ENCODE measurements at places on chromosomes 4 and X.

- DNase-seq: no peak
Measured at GRCh38 chrX:63889001-63889400, 104.0 kb upstream of the ARHGEF9 start.

- no peak for DNase-seq
Measured at GRCh38 chr4:80913381-80913780, 117.1 kb upstream of the BMP3 start.

DNA sequence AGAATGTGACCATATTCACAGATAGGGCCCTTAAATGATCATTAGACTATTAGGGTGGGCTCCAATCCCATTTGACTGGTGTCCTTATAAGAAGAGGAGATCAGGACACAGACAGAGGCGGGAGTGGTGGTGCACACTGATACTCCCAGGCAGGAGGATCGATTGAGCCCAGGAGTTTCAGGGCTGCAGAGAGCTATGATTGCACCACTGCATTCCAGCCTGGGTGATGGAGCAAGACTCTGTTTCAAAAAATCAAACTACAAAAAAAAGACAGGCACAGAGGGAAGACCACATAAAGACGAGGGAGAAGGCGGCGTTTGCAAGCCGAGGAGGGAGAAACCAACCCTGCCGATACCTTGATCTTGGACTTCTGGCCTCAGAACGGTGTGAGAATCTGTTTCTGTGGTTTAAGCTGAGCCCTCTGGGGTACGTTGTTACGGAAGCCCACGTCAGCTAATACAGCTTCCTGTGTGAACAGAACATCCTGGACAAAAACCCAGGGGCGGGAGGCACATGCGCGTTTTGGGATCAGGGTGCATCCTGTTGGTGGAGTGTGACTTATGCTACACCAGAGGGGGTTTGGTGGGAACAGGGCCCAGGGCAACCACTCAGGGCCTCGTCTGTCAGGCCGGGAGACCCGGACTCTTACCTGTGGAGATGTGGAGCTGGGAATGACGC lies 211.8 kb upstream of the PSAPL1 start:
- DNase-seq: no peak

GRCh38 chrX:15714529-15714928 lies 23.5 kb upstream of the CA5B start:
- DNase-seq: no peak

GRCh38 chrX:9677098-9677739 lies 88.4 kb downstream of the GPR143 start:
- DNase-seq: no peak

- no peak for DNase-seq
Measured at GRCh38 chr4:169254546-169254983, 16.2 kb downstream of the SH3RF1 start.

Measured in cortex of kidney (tissue), 1 donor.